Bronchial epithelial cell (primary cell): ENCODE measurements at places on chromosomes 6 and 20.

DNA sequence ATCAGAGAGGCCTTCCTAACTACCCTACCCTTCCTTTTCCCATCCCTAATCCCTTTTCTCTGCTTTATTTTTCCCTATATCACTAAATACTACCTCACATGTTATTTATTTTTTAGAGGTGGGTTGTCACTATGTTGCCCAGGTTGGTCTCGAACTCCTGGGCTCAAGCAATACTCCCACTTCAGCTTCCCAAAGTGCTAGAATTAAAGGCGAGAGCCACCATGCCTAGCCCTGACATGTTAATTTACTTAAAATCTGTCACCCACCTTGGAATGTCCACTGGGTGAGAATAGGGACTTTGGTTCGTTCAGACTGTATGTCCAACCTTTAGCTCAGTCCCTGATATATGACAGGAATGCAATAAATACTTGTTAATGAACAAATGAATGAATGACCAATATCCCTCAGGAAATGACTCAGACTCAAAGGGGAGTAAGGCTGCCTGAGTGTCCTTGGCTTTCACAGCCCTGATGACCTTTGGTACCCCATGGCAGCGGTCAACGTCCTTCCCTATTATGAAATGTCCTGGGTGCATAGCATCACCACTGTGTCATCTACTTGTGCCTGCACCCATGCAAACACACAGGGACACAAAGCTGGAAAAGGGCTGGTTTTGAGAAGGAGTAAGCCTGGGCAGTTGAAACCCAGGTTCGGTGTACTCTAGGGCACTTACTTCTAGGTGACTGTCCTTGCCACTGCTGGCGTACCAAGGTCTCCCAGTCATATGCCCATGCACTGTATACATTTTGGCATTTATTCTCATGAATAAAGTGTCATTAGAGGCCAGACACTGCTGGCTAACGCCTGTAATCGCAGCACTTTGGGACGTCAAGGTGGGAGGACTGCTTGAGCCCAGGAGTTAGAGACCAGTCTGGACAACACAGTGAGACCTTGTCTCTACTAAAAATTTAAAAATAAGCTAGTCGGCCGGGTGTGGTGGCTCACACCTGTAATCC is 26.5 kb downstream of the BCL2L1 start:
- DNase-seq, result peak; percentile 48

DNA sequence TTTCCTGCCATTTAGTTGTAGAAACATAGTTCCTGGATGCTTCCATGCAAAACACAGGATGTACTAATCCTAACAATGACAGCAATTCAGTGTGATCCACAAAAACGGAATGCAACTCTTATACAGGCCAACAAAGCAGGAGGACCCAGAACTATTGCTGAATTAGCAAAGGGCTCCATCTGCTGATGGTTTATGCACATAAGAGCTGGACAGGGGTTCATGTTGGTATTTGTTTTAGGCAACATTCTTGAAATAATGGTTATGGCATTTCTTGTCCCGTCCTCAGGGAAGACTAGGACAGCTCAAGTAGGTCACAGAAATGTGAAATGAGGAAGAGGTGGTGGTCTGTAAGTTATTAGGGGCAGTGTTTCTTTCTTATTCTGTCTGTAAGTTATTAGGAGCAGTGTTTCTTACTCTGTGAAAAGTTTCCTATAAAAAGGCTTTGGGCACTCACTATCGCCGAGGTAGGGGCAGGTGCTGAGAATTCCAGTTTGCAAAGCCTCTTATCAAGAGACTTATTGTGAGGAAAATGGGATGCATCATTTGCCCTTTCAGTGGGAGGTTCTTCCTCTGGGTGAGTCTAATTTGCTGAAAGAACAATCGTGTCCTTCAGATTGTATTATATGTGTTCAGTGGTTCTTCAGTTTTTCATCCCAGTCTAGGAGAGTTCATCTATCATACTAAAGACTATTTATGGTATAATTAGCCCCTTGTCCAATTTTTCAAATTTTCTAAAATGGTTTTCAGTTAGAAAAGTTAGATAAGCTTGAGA is 171.1 kb downstream of the MCHR2 start:
- peak; percentile 79 for DNase-seq

DNA sequence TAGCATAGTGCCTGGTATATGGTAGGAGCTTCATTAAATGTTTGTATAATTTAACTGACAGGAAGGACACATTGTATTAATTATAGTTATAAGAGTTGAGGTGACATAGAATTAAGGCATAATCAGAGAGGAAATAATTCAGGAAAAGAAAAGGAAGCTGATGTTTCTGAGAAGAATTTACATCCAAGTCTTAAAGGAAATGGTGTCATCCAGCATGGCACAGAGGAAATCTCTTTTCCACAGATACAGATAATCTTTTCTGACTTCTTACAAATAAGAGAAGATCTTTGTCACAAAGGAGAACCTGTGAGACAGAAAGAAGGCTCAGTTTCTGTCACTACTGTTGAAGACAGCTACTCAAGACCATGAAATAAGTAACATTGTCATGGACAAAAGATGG is 222.5 kb downstream of the GJA1 start:
- no peak for DNase-seq

GRCh38 chr20:17494201-17494600 is 37.0 kb downstream of the BFSP1 start:
- no peak for DNase-seq

DNA sequence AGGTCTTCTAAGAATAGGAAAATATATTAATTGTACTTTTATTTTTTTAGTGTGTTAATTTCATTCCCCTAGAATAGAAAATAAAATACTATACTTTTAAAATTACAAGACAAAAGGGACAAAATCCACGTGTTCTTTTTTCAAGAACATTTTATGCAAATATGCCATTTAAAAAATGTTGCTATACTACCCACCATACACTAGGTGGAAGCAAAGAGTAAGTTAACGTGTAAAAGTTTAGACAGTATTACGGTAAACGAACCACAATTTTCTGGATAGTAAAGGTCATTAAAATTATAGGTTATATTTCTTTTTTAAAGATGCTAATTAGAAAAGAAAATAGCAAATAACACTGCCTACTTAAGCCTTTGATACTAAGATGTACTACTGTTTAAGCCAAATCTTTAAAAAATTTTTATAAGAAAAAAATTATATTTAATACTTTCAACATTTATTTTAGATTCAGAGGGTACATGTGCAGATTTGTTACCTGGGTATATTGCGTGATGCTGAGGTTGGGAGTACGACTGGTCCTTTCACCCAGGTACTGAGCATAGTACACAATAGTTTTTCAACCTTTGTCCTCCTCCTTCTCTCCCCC is 287.6 kb downstream of the PHF3 start:
- DNase-seq, result peak; percentile 41

- no peak for DNase-seq
Measured at GRCh38 chr6:6125495-6125894, 118.8 kb upstream of the NRN1 start.

GRCh38 chr6:28940294-28940857 is 16.6 kb upstream of the TRIM27 start:
- DNase-seq, result peak; percentile 80

- DNase-seq, result peak; percentile 38
Measured at GRCh38 chr6:5471044-5471443, 209.7 kb downstream of the FARS2 start.

- DNase-seq, result no peak
Measured at GRCh38 chr6:128570680-128571063, 50.3 kb upstream of the PTPRK start.

DNA sequence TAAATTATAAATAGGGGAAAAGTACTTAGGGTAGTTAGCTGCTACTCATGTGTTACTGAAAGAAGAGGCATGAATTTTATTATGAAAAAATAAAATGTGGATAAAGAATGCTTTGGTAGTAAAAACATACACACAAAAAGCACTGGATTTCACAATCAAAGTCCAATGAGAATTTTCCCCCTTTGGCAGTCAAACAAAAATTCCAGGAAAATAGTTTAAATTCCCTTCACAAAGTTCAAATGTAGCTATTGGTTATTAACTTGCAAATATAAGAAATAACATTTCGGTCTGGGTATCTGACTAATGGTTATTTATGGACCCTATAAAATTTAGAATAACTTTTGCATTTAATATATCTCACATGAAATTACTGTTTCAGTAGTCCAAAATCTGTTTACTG is 210.4 kb downstream of the FOXC1 start:
- DNase-seq, result no peak
